ENCODE measurements at places on chromosomes 16 and 17.

GRCh38 chr16:85330694-85331188 is 218.5 kb upstream of the CIBAR2 start:
- DNase-seq: no peak

DNA sequence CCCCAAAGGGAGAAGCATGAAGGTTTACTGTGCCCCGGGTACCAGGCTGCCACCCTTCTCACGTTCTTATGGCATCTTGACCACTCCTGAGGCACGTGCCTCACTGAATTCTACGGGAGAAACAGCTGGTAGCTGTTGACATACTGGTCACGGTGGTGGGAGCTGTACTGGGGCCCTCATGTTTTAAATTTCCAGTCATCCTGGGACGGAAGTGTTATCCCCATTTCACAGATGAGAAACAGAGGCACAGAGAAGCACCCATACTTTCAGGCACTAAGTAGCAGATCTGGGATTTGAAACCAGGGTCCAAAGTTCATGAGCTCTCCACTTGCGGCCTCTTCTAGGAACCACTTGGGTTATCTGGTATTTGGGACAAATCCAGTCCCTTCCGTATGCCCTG is 26.3 kb upstream of the DOC2B start:
- no peak for DNase-seq

DNA sequence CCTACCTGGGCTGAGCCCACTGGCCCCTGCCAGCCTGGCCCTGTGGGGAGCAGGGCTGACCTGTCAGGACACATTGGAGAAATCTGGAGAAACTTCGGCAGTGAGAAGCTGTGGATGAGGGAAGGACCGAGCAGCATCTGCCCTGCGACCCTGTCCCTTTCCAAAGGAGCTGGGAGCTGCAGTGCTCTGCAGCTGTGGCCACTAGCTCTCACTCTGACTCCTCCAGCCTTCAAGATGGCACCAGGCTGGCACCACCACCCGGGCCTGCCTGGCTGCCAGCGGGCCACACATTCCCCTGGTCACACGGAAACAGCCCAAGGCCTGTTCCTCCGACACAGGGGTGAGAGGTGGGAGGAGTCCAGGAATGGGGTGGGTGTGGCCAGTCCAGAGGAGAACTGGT is 30.1 kb downstream of the CD300LG start:
- no peak for DNase-seq

- DNase-seq: no peak
Observed at GRCh38 chr16:11138022-11138768, 117.8 kb downstream of the SOCS1 start.

DNA sequence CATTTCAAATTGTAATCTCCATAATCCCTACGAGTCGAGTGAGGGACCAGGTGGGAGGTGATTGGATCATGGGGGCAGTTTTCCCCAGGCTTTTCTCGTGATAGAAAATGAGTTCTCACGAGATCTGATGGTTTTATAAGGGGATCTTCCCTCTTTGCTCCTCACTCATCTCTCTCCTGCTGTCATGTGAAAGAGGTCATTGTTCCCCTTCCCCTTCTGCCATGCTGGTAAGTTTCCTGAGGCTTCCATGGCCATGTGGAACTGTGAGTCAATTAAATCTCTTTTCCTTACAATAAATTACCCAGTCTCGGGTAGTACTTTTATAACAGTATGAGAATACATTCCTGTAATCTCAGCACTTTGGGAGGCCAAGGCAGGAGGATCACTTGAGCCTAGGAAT is 76.7 kb upstream of the MARCHF10 start:
- DNase-seq: no peak

GRCh38 chr17:29862951-29863350 is 67.1 kb downstream of the SSH2 start:
- DNase-seq: no peak

- DNase-seq: no peak
Observed at GRCh38 chr17:66971264-66971663, 6.8 kb downstream of the CACNG4 start.

- DNase-seq: peak; percentile 80
Observed at GRCh38 chr16:86604436-86605193, 26.3 kb downstream of the FOXL1 start.

- DNase-seq: no peak
Observed at GRCh38 chr16:87569601-87570571, 32.4 kb upstream of the JPH3 start.

DNA sequence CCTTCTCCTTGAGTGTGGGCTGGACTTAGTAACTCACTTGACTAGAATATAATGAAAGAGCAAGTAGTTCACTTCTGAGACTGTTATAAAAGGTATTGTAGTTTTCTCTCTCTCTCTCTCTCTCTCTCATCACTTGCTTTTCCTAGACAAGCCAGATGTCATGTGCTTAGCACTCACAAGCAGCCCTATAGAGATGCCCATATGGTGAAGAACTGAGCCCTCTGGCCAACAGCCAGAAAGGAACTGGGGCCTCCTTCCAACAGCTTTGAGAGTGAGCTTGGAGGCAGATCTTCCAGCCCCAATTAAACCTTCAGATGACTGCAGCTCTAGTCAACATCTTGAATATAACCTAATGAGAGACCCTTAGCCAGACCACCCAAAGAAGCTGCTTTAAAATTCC is 440.5 kb downstream of the GRIN2A start:
- no peak for DNase-seq

GRCh38 chr16:72380283-72380682 is 208.3 kb upstream of the PMFBP1 start:
- no peak for DNase-seq

- no peak for DNase-seq
Observed at GRCh38 chr16:89092013-89092412, 1.6 kb upstream of the ACSF3 start.

Data from ascending aorta (tissue), 2 donors.